ENCODE measurements at places on chromosomes 16 and 17. TPM values are rescaled to one million over a fixed set of nuclear protein-coding genes. Genes with fewer than 3 reads are reported as not detected.

The SLFN12 gene
- 17.0 TPM for total RNA-seq

The KRTAP9-9 gene
- not detected for total RNA-seq

The SLC38A8 gene
- total RNA-seq, result not detected

The SECTM1 gene
- total RNA-seq, result 3.1 TPM

The RNF227 gene
- 6.9 TPM for total RNA-seq

The ETV4 gene
- 1.3 TPM for total RNA-seq

The TP53TG3B gene
- not detected for total RNA-seq

The OR1F1 gene
- 0.07 TPM for total RNA-seq

The USP43 gene
- not detected for total RNA-seq

The NXPH3 gene
- total RNA-seq, result 2.9 TPM

The JPH3 gene
- 0.03 TPM for total RNA-seq

The CBFA2T3 gene
- total RNA-seq, result not detected

The KRT35 gene
- not detected for total RNA-seq

The BCAR1 gene
- 165 TPM for total RNA-seq

The KRT32 gene
- total RNA-seq, result not detected

The KRTAP17-1 gene
- not detected for total RNA-seq

The CEP112 gene
- 4.8 TPM for total RNA-seq

The DRC3 gene
- total RNA-seq, result 1.2 TPM

The TP53TG3F gene
- not detected for total RNA-seq

The ABCA8 gene
- total RNA-seq, result 198 TPM

The LAT gene
- 0.78 TPM for total RNA-seq

The CTRL gene
- 0.30 TPM for total RNA-seq

The HOXB2 gene
- total RNA-seq, result 7.5 TPM

The G6PC1 gene
- not detected for total RNA-seq

The GCGR gene
- total RNA-seq, result not detected

The MT1A gene
- total RNA-seq, result not detected

The CD300H gene
- not detected for total RNA-seq

The DNAH17 gene
- not detected for total RNA-seq

The KRTAP9-2 gene
- not detected for total RNA-seq

The GAN gene
- 8.3 TPM for total RNA-seq

The TBC1D3E gene
- not detected for total RNA-seq

The RPUSD1 gene
- total RNA-seq, result 28.9 TPM

The FOXO3B gene
- total RNA-seq, result 4.5 TPM

The FAM234A gene
- 171 TPM for total RNA-seq

The ANKS4B gene
- total RNA-seq, result not detected
